Anterior cingulate cortex (tissue), 58 donors: ENCODE measurements at places on chromosomes 6 and 20.

- DNase-seq, result no peak
Measured at GRCh38 chr6:26426691-26427450, 13.4 kb upstream of the BTN3A3 start.

DNA sequence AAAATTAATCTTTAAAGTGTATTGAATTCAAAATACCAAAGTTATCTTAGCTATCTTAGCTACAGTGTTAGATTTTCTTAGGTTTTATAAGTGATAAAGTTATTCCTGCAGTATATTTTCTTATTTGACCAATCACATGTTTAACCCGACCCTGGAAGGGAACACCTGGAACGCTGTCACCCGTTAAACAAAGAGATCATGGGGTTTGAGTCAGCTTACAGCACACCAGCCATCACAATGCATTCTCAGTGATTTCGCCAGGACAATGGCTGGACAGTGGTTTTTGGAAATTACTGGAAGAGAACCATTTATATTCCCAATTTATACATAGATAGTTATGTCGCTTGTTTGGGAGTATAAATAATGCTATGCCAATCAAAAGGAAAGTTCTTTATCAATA, 10.5 kb downstream of the C6orf118 start:
- DNase-seq, result no peak

DNA sequence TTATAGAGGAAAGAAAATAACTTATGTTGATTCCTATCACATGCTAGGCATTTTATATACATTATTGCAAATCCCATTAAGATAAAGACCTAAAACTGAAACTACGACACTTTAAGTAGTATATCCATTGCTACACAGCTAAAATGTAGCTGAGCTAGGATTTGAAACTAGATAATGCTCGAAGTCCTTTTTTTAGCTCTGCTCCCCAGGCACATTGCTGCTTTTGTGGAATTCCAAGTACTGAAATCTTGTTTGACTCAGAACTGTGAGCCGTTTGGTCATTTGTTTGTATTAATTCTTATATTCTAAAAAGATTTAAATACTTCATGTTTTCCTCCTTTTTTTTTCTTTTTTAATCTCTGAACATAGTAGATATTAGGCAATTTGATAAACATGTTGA, 644.8 kb downstream of the HACE1 start:
- no peak for DNase-seq

DNA sequence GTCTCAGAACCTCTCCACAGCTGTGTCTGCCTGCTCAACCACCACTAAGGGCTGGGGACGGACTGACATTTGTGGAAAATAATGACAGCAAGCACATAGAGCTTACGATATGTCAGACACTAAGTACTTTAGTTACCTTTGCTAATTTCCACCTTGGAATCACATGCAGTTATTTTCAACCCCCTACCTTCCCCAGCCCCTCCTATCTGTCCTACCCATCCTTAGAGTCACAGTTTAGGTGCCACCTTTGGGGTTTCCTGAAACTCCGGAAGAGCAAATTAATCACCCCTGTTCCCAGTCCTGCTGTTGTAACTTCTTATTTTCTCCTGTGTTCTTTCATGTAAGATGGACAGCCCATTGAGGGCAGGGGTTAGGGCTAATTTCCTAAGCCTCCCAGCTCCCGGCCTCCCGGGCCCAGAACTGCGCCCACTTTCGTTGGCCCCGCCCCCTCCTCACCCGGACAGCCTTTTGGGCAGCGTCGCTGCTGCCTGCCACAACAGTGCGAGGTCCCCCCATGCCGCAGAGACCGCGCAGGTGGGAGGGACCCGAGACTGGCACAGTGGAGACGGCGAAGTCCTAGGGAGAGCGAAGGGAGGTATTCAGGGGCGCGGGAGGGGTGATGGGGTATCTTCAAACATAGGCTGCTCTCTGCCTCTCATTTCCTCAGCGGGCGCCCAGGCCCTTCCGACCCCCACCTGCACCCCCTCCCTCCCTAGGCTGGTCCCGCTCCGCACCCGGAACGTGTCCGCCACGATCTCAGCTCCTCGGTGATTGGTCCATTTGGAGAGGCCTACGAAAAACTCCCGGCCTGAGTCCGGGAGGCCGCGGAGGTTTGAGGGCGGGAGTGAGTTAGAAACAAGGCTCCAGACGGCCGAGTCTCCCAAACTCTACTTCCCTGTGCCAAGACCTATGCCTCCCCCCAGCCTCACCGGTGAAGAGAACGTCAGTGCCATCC, 1.1 kb downstream of the DDAH2 start:
- DNase-seq, result no peak

- DNase-seq, result no peak
Measured at GRCh38 chr6:74467533-74468215, 738.2 kb downstream of the COL12A1 start.

GRCh38 chr20:49366687-49367086, 88.8 kb upstream of the ZNFX1 start:
- DNase-seq, result no peak

DNA sequence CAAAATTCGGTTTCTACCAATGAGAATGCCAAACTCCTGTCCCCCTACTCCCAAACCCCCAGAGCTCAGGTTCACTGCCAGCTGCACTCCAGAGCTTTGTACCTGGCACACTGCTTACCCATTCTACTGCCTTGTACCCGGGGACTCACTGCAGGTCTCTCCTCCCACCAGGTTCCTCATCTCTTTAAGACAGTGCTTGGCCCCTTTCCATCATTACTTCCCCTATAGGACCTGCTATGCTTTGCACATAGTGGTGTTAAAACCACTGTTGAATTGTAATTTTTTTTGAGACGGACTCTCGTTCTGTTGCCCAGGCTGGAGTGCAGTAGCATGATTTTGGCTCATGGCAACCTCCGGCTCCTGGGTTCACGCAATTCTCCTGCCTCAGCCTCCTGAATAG, 25.9 kb downstream of the LYRM4 start:
- DNase-seq, result no peak

DNA sequence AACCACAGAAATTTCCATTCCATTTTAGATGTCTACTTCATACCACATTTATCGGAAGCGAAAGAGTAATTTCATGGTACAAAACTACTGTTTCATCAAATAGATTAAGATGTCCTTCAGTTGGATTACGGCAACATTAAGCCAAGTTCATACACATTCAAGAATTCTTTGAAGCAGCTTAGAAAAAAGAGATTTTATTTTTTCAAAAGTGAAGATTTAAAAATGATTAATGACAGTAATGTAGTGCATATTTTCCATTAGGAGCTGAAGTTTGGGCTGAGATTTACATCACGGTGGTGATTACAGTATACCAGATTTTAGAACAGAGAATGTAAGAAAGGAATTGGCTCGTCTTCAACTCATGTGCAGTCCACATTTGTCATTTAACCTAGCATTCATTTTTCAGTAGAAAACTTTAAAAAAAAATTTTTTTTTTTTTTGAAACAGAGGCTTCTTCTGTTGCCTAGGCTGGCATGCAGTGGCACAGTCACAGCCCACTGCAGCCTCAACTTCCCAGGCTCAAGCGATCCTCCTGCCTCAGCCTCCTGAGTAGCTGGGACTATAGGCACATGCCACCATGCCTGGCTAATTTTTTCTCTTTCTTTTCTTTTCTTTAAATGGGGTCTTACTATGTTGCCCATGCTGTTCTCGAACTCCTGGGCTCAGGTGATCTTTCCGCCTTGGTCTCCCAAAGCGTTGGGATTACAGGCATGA, 1.9 kb downstream of the SYNJ2 start:
- DNase-seq, result no peak

- no peak for DNase-seq
Measured at GRCh38 chr6:11324453-11325015, 92.1 kb upstream of the NEDD9 start.

GRCh38 chr20:20795721-20796120, 83.3 kb upstream of the RALGAPA2 start:
- no peak for DNase-seq

DNA sequence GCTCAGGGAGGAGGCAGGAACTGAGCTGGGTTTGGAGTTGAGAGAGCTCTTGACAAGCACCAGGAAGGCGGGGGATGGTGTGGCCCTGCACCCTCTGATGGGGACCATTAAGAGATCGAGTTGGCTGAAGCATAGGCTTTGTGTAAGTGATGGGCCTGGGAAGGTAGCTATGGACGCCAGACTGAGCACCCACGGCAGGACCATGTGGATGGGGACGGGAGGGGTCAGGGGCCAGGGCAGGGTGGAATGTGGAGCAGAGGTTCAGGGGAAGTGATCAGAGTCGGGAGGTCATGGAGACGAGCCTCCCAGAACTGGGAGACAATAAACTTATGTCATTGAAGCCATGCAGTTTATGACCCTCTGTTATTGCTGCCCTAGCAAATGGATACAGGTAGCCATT, 81.7 kb downstream of the PLG start:
- DNase-seq, result no peak

- no peak for DNase-seq
Measured at GRCh38 chr6:155980768-155981079, 525.1 kb upstream of the NOX3 start.

DNA sequence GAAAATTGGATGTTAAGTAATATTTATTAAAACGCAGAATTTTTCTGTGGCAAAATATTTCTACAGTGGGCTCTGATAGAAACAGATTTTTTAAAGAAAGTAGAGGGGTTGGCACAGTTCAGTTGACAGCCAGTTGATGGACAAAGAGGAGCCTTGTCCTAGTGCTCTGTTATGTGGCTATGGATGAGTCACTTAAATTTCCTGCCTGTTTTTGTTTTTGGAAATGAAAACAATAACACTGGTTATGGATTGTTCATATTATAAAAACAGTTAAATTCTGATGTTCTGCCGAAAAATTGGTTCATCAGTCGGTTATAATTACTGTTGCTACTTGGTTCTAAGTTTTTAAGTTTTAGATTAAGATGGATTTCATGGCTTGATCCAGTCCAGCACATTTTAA, 42.8 kb downstream of the MYO6 start:
- DNase-seq, result no peak

DNA sequence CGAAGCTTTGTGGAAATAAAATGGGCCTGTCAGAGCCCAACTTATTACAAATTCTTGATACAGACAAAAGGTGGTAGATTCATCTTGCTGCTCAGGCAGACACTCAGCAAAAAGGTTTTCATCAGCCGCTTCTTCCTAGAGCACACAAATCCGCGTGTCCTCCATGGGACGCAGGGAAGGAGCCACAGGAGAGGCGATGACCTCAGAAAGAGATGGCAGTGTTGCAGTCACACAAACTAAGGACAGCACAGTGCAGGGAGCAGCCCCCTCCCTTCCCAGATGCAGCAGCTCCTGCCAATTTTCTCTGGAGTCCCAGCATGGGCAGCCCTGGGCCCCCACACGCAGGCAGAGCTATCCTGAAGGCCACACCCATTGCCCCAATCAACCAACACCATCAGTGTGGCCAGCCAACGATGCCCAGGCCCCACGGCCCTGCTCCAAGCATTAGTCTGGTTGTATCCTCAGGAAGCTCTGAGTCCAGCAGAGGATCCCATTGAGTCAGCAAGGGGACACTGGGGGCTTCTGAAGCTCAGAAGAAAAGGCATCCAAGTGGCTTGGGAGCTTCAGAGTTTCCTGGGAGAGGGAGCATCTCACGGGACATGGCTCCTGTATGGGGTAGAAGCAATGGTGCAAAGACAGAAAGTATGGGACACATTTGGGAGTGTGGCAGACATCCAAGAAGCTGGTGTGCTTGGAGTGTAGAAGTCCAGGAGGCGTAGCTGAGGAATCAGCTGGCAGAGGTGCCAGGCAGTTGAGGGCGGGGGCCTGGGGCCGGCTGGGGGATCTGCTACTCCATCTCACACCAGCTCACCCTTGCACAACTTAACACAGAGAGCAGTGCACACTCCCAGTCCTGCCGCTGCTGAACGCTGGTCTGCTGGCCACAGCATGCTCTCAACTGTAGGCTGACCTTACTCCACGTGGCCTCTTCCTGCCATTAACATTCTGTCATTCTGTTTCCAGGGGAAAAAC, 142.1 kb upstream of the CST7 start:
- no peak for DNase-seq

DNA sequence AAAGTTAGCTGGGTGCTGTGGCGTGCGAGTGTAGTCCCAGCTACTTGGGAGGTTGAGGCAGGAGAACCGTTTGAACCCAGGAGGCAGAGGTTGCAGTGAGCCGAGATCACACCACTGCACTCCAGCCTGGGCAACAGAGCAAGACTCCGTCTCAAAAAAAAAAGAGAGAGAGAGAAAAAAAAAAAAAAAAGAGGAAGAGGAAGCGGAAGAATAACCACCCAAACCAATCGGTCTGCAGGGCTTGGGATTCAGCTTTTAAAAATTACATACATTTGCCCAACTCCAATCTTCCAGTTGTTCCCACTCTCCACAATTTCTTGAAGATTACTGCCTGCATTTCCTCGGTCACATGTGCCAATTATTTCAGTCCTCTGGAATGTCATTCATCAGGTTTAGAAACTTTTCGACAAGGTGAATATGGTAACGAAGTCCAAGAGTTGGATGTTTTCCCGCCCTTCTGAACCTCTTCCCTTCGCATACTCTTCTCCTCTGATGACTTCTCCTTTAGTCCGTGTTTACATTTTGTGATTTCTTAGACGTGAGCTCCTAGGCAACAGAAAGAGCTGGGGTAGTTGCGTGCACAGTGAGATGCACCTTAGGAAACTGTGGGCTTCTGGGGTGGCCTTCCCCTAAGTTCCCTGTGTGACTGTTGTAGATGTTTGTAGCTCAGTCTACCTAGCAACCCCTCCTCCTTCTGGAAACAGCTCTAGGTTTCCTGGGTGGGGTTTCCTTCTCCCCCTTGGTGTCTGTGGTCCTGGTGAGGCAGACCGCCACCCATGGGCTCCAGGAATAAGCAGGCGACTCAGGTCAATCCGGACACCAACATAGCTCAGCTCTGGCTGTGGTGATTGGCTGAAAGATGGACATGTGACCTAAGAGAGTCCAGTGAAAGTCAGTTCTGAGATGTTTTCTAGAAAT, 63.0 kb upstream of the NCOA3 start:
- DNase-seq, result no peak

GRCh38 chr6:149917679-149918078, 5.2 kb downstream of the RAET1G start:
- no peak for DNase-seq

DNA sequence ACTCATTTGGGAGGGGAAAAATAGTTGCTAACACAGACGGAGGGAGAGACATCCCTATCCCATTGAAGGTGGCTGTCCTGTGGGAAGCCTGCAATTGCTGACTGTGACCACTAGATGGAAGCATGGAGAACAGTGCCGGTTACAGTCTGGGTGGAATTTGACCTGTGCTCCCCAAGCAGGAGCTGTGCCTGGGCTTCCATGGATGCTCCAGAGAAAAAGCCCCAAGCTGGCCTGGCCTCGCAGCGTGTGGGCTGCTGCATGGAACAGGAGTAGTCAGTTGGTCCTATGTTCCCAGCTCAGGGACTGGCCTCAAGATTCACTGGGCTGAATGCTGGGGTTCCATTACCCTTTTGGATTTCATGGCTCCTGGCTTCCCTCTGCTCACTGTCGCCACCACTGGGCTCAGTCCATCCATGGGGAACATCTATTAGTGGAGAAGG, 116.3 kb upstream of the CHD6 start:
- no peak for DNase-seq

DNA sequence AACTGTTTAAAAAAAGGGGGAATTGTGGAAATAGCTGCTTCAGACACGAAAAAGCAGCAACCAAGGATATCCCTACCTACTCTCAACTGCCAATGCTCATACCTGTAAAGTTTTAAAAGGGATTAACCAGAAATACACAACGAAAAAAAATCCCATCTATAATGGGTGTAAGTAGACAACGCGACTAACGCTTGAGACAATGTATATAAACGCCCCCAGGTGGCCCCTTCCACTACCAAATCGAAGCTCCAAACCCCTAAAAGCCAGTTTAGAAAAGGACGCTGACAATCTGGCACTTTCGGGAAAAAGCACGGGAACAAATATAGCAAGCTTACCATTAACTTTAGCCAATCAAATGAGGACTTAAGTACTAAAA, 94.5 kb upstream of the BTN3A2 start:
- DNase-seq, result no peak
